Esophagus muscularis mucosa (tissue), 4 donors: ENCODE measurements at places on chromosomes 12 and 14. TPM values are rescaled to one million over a fixed set of nuclear protein-coding genes. Genes with fewer than 3 reads are reported as not detected.

The SPX gene
- 1.2 TPM for total RNA-seq

DNA sequence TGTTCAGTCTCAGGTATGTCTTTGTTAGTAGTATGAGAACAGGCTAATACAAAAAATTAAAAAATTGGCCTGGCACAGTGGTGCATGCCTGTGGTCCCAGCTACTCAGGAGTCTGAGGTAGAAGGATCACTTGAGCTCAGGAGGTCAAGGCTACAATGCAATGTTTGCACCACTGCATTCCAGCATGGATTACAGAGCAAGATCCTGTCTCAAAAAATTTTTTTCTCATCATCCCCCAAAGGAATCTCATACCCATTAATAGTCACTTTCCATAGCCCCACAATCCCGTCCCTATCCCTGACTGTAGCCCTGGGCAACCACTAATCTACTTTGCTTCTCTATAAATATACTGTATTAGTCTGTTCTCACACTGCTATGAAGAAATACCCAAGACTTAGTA, 57.8 kb downstream of the TTC8 start:
- no peak for DNase-seq

DNA sequence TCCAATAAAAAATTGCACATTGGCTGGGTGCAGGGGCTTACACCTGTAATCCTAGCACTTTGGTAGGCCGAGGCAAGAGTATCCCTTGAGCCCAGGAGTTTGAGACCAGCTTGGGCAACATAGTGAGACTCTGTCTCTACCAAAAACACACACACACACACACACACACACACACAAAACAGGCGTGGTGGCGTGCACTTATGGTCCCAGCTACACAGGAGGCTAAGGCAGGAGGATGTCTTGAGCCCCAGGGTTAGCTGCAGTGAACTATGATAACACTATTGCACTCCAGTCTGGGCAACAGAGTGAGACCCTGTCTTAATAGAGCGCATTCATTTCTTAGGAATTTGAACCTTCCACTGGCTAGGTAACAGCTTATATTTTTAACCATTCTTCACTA, 42.9 kb upstream of the BICD1 start:
- no peak for DNase-seq

DNA sequence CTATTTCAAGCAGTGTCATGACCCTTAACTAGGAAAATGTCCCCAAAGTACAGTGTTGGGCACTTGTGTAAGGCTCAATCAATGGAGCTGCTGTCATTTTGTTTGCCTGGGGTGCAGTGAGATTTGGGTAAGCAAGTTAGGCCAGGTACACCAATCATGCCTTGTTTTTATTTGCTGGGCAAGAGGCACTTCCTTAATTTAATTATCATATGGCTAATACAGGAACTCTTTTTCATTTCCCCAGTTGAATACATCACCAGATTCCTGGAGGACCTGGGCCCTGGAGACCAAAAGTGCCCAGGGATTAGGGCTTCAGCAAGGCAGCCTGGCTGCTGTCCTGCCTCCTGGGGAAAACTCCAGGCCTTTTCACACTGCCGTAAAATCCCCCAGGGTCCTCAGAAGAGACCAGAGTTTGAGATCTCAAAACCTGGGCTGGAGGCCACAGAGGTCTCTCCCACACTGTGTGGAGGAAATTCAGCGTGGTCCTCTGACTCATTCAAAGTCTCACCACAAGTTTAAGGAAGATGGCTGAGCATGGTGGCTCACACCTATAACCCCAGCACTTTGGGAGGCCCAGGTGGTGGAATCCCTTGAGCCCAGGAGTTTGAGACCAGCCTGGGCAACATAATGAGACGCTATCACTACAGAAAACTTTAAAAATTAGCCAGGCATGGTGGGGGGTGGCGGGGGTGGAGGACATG, 28.4 kb upstream of the FOXN3 start:
- no peak for DNase-seq

GRCh38 chr14:30991408-30991807, 34.0 kb upstream of the AP4S1 start:
- DNase-seq = no peak

GRCh38 chr12:70571705-70572268, 65.4 kb downstream of the PTPRB start:
- no peak for DNase-seq

DNA sequence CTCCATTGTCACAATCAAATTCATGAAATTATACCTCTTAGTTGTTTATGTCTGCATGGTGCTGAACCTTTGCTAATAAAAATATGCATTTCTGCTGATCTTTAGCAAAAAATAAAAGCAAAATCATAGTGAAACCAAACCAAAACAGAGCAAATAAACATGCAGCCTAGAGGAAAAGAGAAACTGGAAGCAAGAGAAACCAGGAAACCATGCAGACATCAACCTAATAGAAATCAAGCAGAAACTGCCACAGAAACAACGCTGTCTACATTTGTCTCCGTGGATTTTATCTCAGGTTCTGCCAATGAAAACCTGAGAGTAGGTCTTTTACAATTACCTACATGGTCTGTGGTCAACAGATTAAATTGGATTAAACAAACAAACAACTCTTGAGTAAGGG, 173.7 kb downstream of the SYT10 start:
- no peak for DNase-seq

The SYCP3 gene
- not detected for total RNA-seq

DNA sequence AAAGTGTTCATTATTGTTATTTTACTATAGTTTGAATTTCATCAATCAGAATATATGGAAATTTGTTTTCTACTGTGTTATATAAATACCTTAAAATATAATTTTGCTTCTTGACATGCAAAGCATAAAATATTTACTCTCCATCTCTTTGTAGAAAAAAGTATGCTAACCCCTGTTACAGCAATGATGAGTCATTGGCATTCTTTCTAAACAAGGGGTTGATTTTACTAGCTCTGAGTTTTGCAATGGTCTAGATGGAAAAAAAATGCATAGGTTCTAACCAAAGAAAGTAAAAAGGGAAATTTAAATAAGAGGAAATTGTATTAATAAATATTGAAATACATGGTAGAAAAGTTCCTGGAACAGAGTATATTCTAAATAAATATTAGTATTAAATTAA, 990.2 kb upstream of the ATXN7L3B start:
- no peak for DNase-seq

DNA sequence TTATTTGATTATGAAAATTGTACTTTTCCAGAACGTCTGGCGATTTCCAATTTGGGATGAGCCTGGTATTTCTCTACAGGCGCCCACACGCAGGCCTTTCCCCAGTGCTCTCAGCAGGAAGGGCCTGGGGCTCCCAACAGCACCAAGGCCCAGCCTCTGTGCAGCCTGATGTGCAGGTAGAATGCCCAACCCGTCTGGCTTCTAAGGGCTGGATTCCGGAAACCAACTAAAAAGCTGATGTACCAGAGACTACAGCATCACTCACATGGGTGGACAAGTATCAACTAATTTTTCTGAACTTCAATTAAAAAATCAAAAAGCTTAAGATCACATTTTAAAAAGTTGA, 25.8 kb downstream of the CDC42BPB start:
- DNase-seq = no peak

DNA sequence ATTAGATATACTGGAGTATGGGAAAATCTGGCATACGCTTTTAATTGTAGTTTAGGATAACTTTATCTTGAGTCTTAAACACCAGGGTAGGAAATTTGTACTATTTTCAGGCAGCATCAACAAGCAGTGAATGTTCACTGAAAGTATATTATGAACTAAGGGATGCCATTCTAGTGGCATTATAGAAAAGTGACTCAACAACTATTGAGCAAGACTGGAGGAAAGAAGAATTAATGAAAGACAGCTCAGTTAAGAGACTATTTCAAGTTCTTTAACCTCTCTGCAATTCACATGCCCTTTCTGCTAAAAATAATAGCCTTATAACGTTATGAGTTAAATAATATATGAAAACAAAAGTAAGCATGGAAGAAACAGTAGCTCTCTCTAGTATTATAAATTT, 343.1 kb downstream of the FSCB start:
- DNase-seq = no peak

DNA sequence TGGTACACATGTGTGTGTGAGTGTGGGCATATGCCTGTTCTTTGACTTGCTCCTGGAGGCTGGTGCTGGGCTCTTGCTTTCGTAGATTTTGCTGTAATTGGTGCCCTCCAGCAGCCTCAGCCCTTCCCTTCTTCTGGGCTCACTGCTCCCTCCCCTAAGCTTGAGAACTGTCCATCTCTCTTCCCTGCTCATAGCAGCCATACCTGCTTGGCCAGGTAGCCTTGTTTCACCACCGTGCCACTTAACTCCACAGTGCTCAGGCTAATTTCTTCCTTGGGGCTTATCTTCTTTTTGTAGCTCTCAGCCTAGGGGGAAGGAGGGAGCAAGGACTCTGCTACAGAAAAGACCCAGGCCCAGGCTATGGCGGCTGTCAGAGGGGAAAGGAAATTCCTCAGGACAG, 19.8 kb downstream of the PLEK2 start:
- DNase-seq = peak; percentile 64

The PARPBP gene
- total RNA-seq = 0.83 TPM

- no peak for DNase-seq
Measured at GRCh38 chr12:113348849-113349536, 9.4 kb upstream of the PLBD2 start.

- no peak for DNase-seq
Measured at GRCh38 chr12:3262470-3262869, 185.3 kb downstream of the TSPAN9 start.

DNA sequence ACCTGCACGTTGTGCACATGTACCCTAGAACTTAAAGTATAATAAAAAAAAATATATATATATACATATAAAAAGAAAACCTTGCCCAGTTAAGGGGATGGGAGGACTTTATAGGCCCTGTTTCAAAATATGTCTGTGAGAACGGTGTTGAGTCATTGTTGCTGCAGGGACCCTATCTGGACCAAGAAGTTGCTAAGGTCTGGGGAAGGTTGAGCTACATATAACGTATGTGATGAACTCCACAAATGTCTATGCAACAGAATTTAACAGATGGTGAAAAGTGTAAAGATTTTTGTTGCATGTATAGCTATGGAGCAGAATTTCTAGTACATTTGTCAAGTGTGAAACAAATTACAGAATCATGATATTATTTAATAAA, 59.7 kb downstream of the TBC1D30 start:
- no peak for DNase-seq

The MAP3K9 gene
- total RNA-seq = 1.5 TPM

The TSPAN19 gene
- not detected for total RNA-seq

The ARID2 gene
- total RNA-seq = 24.0 TPM

DNA sequence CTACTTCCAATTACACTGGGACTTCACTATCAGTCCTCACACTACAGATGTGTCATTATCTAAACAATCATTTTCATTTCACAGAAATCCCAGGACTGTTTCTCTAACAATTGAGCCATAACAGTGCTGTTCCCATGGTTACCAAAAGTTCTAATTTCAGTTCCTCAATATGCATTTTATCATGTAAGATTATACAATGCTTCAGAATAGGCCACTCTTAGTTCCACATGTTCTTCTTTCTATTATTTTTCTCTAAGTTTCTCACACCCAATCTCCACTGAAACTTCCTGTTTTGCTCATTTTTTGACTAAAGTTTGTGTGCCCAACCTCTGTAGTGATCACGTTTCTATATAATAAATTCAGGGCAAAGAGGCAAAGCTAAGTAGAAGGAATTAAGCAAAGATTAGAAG, 185.8 kb downstream of the DUSP6 start:
- DNase-seq = no peak

GRCh38 chr14:92759300-92759678, 10.9 kb upstream of the LGMN start:
- DNase-seq = no peak

DNA sequence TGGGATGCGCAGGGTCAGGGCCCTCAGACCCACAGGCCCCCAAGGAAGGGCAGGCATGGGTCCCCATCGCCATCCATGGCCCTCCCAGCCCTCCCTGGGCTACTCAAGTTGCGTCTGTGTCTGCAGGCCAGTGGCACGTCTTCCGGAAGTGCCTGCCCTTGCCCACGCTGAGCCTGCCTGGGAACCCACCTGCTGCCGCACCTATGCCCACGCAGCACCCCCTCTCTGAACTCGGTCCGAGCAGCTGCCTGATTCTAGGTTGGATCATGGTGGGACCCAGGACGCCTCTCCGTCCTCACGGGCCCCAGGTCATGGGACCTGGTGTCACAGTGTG, 182.8 kb downstream of the ADGRD1 start:
- no peak for DNase-seq

DNA sequence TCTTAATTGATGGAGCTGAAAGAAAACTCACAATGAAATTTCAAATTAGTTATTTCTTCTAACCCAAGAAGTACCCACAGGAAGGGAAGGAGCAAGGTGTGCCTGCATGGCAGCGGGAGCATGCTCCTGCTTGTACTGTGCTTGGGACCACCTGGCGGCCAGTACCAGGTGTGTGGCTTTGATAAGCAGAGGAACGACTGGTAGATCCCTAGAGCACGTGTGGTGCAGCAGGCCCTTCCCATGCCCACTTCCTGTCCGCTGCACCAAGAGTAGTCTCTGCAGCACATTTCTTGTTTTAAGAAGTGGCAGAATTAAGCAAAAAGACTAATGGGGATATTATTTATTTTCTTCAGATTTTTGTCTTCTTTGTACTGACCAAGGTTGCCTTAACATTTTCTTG, 122.3 kb upstream of the ATF1 start:
- no peak for DNase-seq

- DNase-seq = no peak
Measured at GRCh38 chr12:94644141-94644979, 6.0 kb downstream of the TMCC3 start.

- no peak for DNase-seq
Measured at GRCh38 chr14:83779266-83779665, 1750.7 kb upstream of the FLRT2 start.

DNA sequence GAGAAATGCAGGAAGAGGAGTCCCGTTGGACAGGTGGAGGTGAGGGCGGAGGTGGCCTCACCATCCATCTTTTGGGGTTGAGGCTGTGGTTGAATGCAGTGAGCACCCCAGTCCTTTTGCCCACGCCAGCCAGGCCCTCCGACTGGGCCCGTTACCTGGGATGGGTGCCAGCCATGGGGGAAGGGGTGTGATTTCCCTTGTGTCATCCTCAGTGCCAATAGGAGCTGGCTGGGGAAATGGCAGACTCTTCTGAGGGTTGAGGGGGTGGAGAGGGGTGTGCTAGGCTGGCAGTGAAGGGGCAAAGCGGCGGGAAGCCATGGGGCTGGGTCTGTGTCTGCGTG, 9.6 kb downstream of the KCNH3 start:
- no peak for DNase-seq
